Hair follicular keratinocyte (primary cell): ENCODE measurements at places on chromosomes 1 and 21. TPM values are rescaled to one million over a fixed set of nuclear protein-coding genes. Genes with fewer than 3 reads are reported as not detected.

Gene PRDX1
- 529 and 770 TPM in 2 replicates for total RNA-seq

Gene KIF26B
- total RNA-seq = 0.95 and 3.2 TPM in 2 replicates

Gene CR1
- not detected in 2 replicates for total RNA-seq

Gene FCN3
- not detected in 2 replicates for total RNA-seq

Gene SMPDL3B
- total RNA-seq = 0.91 and 1.4 TPM in 2 replicates

Gene LRRC53
- total RNA-seq = not detected in 2 replicates

Gene GJA9
- total RNA-seq = 0.08 TPM in 1 of 2 replicates, not detected in the other
